ENCODE measurements at places on chromosomes 7 and 10. TPM values are rescaled to one million over a fixed set of nuclear protein-coding genes. Genes with fewer than 3 reads are reported as not detected.

Gene SLC26A5
- not detected for total RNA-seq

- no peak for DNase-seq
Measured at GRCh38 chr7:4218481-4218880, 463.6 kb upstream of the FOXK1 start.

- no peak for DNase-seq
Measured at GRCh38 chr10:50850578-50851230, 34.7 kb downstream of the A1CF start.

Gene LRRC18
- not detected for total RNA-seq

- no peak for DNase-seq
Measured at GRCh38 chr10:88262591-88263234, 320.4 kb downstream of the RNLS start.

DNA sequence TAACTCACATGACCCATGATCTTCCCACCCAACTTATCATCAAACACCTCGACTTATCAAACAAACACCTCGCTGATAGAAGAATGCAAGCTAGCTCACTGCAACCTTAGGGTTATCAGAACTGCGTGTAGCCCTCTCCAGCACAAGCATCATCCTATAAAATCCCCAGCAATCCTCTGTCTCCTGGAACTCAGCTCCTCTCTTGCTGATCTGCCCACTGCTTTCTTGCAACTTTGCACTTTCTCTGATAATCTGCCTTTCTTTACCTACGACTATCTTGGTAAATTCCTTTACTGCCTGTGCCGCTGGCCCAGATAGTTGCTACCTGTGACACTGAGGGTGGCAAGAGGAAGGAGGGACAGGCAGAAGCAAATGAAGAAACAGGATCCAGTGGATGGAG is 210.9 kb downstream of the ACTR3B start:
- no peak for DNase-seq

DNA sequence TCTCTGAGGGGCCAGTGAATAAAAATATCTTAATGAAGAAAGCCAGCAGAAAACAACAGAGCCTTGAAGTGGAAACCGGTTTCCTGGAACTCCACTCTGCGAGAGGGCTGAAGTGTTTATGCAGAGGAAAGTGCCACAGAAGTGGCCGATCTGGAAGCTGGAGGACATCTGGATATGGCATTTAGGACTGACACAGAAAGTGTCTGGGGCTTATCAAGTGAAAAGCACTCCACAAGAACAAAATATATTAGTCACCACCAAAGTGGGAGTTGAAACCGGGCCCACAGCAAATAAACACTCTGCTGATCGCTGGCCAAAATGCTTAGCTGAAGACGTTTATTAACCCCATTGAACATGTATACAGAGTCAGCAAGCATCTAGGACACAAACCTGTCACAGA is 7.8 kb downstream of the NOD1 start:
- DNase-seq, result peak; percentile 88

- DNase-seq, result no peak
Measured at GRCh38 chr7:147756300-147756699, 834.3 kb upstream of the C7orf33 start.

Gene SCD
- 49.2 TPM for total RNA-seq

DNA sequence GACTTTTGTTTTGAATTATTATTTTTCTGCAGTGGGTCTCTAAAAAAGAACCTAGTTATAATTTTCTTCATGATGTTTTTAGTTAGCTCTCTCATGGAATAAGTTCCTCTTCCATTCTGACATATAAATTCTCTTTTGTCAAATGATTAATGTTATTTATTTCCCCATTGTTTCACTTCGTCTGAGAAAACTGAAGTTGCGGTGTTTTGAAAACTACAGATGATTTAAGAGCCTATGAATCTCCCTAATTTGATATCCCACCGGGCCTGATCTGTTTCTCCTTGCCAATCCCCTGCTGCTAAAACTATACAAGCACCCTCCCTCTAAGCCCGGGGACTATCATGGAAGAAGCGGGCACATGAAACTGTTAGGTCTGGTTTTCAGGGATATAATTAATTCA is 41.4 kb downstream of the HTR7 start:
- no peak for DNase-seq

DNA sequence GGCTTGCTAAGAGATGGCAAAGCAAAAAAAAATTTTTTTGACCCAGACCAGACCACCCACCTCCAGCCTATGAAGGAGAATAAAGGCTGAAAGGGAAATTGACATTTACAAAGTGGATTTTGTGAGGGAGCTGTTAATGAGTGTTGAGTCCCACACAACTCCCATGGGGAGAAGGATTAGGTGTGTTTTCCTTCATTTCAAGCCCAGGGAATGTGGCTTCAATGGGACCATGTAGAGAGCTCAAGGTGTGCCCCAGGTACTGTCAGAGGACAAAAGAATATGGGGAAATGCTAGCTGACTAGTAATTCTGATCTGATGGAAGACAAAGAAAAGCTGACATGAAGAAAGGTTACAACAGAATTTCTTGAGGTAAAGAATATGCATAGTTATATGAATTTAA is 48.8 kb upstream of the COL1A2 start:
- no peak for DNase-seq

Gene INSYN2A
- total RNA-seq, result 0.18 TPM

DNA sequence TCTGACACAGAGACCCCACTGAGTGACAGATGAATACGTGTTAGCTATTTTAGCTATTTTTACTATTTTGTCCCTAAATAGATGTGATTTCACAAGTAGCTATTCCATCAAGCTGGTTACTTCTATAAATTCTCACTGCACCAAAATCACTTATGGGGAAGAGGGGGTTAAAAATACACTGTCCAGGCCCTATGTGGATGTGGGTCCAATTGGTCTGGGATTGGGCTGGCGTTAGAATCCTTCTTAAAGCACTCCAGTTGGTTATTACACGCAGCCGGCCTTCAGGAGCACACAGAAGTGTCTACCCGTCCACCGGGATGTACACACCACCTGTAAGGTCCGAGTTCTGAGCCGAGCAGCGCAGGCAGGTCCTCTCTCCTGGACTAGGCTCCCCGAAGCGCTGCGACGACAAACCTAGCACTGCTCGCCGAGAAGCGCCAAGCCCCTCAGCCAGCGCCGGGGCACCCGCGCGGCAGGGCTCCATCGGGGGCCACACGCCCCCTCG is 222.3 kb upstream of the MKLN1 start:
- peak; percentile 11 for DNase-seq

- DNase-seq, result no peak
Measured at GRCh38 chr7:29345590-29345989, 151.0 kb downstream of the CHN2 start.

Gene ACTR3C
- total RNA-seq, result not detected
